ENCODE measurements at places on chromosomes 7 and 10.

DNA sequence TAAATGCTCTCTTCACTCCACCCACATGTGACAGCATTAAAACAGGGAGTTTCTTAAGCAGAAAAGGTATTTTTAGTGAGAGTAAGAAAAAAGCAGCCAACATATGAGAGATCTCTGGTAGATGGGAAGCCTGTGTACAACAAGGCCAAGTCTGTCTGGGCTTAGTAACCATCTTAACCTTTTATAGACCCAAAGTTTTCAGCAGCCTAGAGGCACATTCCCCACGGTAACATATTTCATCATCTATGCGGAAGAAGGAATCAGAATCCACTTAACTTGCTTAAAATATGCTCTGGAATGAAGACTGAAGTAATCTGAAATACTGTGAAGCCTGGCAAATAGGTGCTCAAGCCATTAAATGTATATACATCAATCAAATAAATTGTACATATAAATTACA, 127.8 kb downstream of the RAPGEF5 start:
- H3K4me3 ChIP-seq: no peak overlapping the region
- no peak overlapping the region for H3K27ac ChIP-seq
- no peak for DNase-seq
- no peaks in the 10 kb centered on the region for H3K4me1 ChIP-seq
- no peaks in the 10 kb centered on the region for H3K36me3 ChIP-seq
- H3K27me3 ChIP-seq: no peaks in the 10 kb centered on the region

DNA sequence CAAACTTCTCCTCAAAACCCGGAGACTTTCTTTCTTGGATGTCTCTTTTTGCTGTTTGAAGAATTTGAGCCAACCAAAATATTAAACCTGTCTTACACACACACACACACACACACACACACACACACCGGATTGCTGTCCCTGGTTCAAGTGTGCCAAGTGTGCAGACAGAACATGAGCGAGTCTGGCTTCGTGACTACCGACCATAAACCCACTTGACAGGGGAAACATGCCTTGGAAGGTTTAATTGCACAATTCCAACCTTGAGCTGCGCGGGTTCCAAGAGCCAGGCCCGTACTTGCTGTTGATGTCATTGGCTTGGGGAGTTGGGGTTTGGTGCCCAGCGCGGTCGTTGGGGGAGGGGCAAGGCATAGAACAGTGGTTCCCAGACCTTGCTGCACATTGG, 1.7 kb downstream of the EGFR start:
- H3K27ac ChIP-seq: no peak overlapping the region
- peaks cover 24% of the 10 kb centered on the region for H3K27me3 ChIP-seq
- H3K4me1 ChIP-seq: no peaks in the 10 kb centered on the region
- no peak for DNase-seq
- no peak overlapping the region for H3K4me3 ChIP-seq
- no peaks in the 10 kb centered on the region for H3K36me3 ChIP-seq

- no peaks in the 10 kb centered on the region for H3K27me3 ChIP-seq
- H3K4me3 ChIP-seq: no peak overlapping the region
- H3K36me3 ChIP-seq: no peaks in the 10 kb centered on the region
- no peaks in the 10 kb centered on the region for H3K4me1 ChIP-seq
- DNase-seq: no peak
These were observed 196.3 kb upstream of the GHITM start for GRCh38 chr10:83943049-83943448.

GRCh38 chr10:4181081-4181480, 396.1 kb upstream of the KLF6 start:
- no peak overlapping the region for H3K27ac ChIP-seq
- H3K4me1 ChIP-seq: peaks cover 2% of the 10 kb centered on the region
- H3K36me3 ChIP-seq: no peaks in the 10 kb centered on the region
- no peak overlapping the region for H3K4me3 ChIP-seq
- no peaks in the 10 kb centered on the region for H3K27me3 ChIP-seq

GRCh38 chr10:8130973-8131911, 76.8 kb downstream of the GATA3 start:
- DNase-seq: no peak
- H3K4me3 ChIP-seq: no peak overlapping the region
- no peaks in the 10 kb centered on the region for H3K36me3 ChIP-seq
- no peaks in the 10 kb centered on the region for H3K4me1 ChIP-seq
- H3K27ac ChIP-seq: no peak overlapping the region
- no peaks in the 10 kb centered on the region for H3K27me3 ChIP-seq

Data from neuronal stem cell (in vitro differentiated cells).